ENCODE measurements at places on chromosomes 5 and 9. TPM values are rescaled to one million over a fixed set of nuclear protein-coding genes. Genes with fewer than 3 reads are reported as not detected.

GADD45G gene
- 13.8 TPM for total RNA-seq

CREB3 gene
- 30.0 TPM for total RNA-seq

NIM1K gene
- 8.5 TPM for total RNA-seq

GRM6 gene
- 0.63 TPM for total RNA-seq

SLC36A2 gene
- not detected for total RNA-seq

ELOVL7 gene
- 4.1 TPM for total RNA-seq

ABO gene
- not detected for total RNA-seq

DMRT3 gene
- total RNA-seq: not detected

PLPPR1 gene
- total RNA-seq: 169 TPM

STKLD1 gene
- 1.6 TPM for total RNA-seq

XPA gene
- 32.6 TPM for total RNA-seq

MLANA gene
- total RNA-seq: not detected

C1QTNF3 gene
- 30.4 TPM for total RNA-seq

Data from parietal lobe (tissue), 2 donors.